ENCODE measurements at places on chromosomes 13 and 19.

- DNase-seq, result no peak
These were observed 20.7 kb upstream of the CDC16 start for GRCh38 chr13:114213980-114214379.

DNA sequence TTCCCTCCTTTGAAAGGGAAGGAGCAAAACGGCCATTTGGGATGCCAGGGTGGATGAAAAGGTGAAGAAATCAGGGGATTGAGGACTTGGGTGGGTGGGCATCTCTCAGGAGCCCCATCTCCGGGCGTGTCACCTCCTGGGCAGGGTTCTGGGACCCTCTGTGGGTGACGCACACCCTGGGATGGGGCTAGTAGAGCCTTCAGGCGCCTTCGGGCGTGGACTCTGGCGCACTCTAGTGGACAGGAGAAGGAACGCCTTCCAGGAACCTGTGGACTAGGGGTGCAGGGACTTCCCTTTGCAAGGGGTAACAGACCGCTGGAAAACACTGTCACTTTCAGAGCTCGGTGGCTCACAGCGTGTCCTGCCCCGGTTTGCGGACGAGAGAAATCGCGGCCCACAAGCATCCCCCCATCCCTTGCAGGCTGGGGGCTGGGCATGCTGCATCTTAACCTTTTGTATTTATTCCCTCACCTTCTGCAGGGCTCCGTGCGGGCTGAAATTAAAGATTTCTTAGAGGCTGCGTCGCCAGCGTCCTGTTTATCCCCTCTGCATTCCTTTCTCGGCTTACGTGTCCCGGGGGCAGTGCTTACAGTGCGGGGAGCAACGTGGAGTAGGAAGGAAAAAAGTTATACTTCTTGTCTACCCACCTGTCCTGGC is 15.2 kb upstream of the S1PR4 start:
- peak; percentile 67 for DNase-seq

DNA sequence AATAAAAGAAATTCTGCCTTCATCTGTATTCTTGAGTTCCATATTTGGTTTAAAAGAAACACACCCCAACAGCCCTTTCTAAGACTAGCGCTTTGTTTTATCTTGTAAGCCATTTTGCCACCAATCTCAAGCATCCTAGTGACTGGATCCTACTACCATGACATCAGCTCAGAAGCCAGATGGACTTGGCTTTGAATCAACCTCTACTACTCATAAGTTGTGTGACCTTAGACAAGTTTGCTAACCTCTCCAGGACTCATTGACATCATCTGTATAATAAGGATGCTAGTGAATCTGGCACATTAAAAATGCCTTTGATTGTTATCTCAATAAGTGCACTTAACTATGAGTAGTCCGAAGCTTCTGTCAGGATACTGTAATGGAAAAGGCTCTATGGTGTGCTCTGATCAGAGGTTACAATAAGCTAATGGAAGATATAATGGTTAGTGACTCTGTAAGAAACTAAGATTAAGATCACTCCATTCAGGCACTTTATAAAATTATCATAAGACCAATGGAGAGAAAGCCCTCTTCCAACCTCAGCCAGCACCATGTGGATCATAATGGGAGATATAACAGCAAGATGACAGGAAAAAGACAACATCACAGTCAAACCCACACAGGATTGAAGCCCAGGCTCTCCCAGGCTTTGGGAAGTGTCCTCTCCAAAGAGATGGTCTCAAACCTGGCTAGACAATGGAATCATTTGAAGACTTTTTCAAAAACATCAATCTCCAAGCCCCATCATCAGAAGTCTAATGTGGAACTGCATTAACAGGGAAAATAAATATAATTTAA is 180.6 kb upstream of the MIR17HG start:
- no peak for DNase-seq

DNA sequence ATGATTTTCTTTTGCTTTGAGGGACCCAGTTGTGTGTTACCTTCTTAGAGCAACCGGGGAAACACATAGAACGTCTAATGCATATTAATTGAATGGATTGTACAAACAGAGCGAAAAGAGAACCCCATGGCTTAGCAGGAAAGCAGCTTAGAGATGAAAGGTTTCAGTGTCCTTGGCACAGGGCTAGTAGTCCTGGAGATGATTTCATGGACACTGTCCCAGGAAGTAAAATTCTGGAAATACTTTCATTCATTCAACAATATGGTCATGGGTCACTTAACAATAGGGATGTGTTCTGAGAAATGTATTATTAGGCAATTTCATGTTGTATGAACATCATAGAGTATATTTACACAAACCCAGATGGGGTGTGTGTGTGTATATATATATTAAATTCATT is 9.7 kb upstream of the FUT2 start:
- no peak for DNase-seq

DNA sequence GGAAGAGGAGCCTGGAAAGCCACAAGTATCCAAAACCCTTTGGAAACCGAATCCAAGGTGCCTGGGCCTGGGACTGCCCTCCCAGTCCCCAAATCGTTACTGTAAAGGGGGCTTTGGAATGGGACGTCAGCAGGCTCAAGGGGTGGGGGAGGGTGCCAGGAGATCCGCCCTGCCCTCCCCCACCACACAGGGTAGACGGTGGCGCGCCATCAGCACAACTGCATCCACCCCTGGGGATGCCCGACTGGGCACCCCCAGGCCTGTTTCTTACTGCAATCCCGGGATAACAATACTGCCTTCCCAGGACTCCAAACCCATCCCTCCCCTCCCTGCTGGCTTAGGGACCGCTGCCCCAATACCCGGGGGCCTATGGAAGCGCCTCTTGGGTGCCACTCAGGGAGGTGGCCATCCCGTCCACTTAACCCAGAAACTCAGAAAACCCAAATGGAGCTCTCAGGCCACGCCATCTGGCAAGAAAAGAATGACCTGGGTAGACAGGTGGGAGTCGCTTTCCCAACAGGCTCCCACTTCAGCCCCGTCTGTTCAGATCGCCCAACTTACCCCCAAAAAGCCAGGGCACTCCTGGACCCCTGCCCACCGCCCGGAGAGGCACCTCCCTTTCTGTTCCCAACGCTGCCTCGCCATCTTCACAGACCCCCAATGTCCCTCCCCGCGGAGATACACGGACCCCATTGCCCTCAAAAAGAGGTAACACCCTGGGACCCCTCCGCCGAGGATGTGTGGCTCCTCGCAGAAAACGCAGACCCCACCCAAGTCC is 2.4 kb downstream of the KLF16 start:
- DNase-seq, result no peak

DNA sequence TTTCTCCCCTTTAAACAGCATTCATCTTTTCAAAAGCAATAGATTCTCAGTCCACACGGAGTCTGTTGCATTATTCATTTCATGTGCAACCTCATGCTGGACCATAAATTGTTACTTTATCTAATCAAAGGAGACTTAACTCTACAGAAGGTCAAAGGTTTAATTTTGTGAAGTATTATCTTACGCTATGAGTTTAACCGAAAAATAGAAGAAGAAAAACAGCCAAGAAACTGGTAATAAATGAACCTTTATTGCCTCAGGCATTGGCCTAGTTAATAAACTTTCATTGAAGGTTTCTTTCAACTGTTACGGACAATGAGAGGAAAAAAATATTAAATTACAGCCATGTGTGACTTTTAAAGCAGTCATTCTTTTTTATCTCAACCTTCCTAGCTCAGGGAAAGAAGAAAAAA is 223.6 kb downstream of the DACH1 start:
- no peak for DNase-seq

DNA sequence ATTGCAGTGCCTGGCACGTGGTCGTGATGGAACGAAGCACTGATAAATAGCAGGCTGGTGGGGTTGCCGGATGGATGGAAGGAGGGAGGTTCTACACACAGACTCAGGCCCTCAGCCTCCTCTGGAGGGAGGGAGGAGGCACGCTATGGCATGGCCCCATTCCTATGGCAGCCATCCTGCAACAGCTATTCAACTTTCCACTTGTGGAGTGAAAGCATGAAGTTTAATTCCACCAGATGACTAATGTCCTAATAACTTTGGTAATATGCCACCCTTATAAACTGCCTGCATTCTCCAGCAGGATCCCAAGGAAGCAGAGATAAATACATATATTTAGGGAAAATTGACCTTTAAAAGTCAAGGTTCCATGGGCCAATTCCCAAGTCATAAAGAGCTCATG is 92.4 kb downstream of the KL start:
- DNase-seq, result no peak

DNA sequence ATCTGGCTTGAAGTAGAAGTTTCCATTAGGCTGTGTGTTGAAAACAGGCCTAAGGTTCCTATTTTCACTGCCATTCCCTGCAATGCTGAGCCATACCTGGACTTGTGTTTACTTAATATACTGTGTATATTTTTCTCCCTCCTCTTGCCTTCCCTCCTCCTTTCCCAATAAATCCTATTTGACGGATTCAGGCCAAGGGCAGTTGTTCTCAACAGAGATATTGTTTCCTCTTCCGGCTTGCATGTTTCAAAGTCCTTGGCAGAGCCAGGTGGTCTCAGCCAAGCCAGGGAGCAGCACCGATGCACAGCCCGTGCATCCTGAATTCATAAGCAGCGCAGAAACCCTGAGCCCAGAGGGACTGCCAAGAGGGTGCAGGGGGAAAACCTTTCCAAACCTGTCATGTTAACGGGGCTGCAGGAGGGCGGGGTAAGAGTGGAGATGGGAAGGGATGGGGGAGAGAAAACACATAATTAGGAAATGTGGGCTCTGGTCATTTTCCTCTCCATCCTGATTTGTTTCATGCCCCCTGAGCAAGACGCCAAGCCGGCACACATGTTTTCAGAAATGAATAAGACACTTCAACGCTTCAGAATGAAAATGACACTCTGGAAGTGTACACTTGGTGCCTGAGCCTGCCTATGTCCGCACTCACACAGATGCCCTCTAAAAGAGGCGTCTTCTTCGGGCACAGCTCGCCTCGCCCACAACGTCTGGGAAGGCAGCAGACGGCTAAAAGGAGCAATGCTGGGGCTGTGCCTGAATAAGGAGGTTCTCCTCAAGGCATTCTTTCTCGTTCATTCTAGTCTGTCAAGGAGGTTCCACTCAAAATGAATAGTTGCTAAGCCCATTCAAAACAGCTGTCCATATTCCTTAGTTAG is 149.3 kb upstream of the UBL3 start:
- DNase-seq, result no peak

- DNase-seq, result peak; percentile 31
These were observed 1.5 kb upstream of the ECSIT start for GRCh38 chr19:11530432-11530831.
